ENCODE measurements at places on chromosomes 6 and 20.

- no peak for DNase-seq
Observed at GRCh38 chr6:26260725-26261490, 104.1 kb upstream of the BTN3A2 start.

GRCh38 chr6:5083307-5083583 is 1.9 kb upstream of the PPP1R3G start:
- DNase-seq: no peak

GRCh38 chr6:168737014-168737413 is 296.0 kb downstream of the SMOC2 start:
- no peak for DNase-seq

- no peak for DNase-seq
Observed at GRCh38 chr6:33633462-33634158, 12.5 kb downstream of the ITPR3 start.

GRCh38 chr6:143196525-143197225 is 136.0 kb downstream of the AIG1 start:
- DNase-seq: no peak

DNA sequence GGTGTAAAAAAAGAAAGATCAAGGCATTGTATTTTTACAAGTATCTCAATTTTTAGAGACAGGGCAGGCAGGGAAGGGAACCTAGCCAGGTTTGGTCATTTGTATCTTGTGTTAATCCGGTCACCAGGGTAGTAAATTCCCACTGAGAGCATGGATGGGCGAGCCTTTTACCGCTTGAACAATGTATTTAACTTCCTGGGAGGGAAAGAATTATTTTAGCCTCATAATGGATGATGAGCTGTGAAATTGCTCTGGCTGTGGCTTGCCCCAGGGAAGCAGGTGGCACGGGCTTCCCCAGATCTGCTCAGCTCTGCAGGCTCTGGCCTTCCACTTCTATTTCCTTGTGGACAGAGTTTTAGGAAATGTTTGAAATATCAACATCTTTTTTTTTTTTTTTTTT is 72.9 kb downstream of the TOX2 start:
- DNase-seq: no peak

All from NCI-H2107 (cell line).